ENCODE measurements at places on chromosomes 7 and 10.

DNA sequence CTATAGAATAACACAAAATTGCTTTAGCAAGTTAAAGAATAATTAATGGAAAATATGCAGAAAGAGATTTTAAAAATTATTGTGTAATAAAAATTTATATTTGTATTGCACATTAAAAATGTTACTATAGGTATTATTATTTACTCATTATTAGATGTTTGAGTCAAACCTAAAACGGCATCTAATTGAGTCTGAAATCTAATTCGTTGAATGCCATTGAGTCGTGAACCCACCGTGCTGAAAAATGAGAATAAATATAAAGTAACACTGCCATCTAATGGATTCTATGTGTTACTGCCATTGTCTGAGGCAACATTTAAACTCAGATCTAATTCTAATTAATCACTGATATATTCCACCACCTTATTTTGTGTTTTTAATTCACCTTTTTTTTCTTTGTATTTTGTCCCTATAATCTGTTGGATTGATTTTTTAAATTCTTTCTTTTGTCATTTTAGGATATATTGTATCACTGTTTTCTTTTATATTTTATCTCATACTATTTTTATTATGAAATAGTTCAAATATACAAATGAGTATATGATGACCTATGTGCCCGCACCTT is 62.2 kb downstream of the SAMD9 start:
- DNase-seq: no peak

GRCh38 chr10:103710490-103710889 is 144.9 kb downstream of the SH3PXD2A start:
- no peak for DNase-seq

DNA sequence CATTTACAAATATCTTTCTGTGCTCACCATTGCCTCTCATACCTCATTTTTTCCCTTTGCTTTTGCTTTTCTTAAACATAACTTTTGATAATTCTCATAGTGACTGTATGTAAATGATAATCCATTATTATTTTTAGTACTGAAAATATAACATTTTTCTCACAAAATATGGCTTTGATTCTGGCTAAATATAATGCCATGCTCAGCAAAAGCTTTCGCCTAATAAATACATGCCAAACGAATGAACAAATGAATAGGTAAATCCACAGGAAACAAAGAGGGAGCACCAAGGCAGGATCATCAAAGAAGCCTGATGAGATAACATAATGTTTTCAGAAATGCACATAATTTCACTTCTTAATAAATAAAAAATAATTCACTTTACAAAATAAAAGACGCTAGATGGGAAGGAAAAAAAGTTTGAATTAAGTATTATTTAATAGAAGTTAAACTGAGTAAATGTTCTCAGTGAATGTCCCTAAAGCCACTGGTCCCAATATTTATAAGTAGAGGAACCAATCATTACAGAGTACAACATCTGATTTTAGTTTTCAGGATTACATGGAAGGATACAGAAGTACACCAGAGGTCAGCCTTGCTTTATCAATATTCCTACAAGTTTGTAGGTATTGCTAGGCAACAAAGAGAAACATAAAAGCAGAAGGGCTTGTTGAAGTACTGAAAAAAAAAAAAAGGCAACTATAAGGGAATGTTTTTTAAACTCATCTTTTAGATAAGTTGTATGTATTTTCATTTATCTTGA is 52.3 kb downstream of the RNLS start:
- DNase-seq: no peak

DNA sequence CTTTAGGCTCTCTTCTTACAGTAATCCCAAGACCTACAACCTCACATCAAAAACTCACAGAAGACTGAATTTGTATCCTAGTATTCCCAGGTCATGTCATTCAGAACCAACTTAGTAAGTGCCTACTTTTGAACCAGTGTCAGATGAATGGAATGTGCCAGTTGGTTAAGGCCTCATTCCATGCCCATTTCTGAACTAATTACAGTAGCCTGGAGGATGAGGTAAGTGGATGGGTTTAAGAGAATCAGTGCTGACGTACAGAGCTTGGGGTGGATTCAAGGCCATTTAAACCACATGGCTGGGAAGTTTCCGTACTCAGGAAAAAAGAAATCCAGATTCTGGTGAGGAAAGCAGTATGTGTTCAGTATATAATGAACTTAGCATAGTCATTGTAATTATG is 21.9 kb upstream of the FOXP2 start:
- DNase-seq: no peak

- no peak for DNase-seq
These were observed 18.9 kb upstream of the DNAJC1 start for GRCh38 chr10:22022257-22023032.

DNA sequence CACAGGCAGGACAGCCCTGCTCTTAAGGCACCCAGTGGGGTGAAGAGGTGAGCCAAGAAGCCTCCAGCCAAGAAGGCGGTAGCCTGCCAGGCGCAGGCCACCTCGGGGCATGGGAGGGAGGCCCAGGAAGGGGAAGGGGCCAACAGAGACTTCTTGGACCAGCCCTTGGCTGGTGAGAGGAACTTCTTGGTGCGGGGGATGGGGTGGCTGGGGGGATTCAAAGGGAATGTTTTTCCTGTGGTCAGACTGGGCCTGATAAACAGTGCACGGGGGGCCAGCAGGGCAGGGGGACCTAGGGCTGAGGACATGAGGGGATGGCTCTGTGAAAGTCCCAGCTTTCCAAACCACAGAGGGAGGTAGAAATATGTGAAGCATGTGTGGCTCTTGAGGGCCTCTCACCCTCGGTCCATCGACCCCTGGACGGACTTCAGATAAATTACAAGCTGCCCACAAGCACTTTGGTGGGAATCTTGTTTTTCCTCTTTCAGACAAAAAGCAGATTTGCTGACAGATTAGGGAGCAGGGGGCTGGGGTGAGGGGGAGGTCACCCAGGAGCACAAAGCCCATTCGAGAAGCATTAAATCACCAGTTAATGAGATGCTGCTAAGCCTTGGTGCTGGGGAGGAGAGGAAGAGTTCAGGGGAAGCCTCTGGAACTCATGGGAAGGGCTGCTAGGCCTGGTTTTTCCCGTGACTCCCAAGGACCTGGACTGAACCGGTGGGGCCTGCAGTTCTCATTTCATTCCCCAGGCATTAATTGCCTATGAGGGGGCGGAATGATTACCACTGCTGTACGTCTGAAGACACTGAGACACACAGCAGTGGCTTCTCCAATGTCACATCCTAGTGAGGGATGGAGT is 11.3 kb downstream of the CRYGN start:
- DNase-seq: no peak

DNA sequence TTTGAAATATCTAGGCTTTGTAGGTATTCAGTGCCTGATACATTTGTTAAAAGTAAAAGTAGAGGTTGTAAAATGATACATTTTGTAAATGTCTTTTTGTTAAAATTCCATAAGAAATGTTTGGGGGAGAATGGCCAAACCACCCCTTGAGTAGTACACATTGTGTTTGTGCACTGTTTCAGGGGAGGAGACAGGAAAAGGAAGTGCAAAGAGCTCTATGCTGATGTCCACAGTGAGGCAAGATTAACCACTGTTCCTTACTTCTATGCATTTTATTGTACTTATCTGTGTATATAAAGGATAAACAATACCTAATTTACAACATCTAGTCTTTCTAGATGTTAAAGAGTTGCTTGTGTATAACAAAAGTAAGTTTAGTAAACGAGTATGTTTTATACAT is 7.4 kb upstream of the CYCS start:
- DNase-seq: no peak

- no peak for DNase-seq
These were observed 296.6 kb downstream of the HGF start for GRCh38 chr7:81473236-81473635.

DNA sequence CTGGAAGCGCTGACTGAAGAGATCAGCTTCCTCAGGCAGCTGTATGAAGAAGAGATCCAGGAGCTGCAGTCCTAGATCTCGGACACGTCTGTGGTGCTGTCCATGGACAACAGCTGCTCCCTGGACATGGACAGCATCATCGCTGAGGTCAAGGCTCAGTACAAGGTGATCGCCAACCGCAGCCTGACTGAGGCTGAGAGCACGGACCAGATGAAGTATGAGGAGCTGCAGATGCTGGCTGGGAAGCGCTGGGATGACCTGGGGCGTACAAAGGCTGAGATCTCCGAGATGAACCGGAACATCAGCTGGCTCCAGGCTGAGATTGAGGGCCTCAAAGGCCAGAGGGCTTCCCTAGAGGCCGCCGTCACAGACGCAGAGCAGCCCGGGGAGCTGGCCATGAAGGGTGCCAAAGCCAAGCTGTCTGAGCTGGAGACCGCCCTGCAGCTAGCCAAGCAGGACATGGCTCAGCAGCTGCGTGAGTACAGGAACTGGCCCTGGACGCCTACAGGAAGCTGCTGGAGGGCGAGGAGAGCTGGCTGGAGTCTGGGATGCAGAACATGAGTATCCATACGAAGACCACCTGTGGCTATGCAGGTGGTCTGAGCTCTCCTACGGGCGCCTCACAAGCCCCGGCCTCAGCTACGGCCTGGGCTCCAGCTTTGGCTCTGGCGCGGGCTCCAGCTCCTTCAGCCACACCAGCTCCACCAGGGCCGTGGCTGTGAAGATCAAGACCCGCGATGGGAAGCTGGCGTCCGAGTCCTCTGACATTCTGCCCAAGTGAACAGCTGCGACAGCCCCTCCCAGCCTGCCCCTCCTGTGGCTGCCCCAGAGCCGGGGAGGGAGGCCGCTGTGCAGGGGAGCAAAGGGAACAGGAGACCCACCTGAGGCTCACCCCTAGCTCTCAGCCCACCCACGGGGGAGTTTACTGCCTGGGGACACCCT is 24.9 kb upstream of the AMPH start:
- no peak for DNase-seq

- DNase-seq: no peak
These were observed 57.7 kb upstream of the ZNRF2 start for GRCh38 chr7:30226614-30227268.

GRCh38 chr7:121932768-121933167 is 59.8 kb downstream of the PTPRZ1 start:
- DNase-seq: no peak

DNA sequence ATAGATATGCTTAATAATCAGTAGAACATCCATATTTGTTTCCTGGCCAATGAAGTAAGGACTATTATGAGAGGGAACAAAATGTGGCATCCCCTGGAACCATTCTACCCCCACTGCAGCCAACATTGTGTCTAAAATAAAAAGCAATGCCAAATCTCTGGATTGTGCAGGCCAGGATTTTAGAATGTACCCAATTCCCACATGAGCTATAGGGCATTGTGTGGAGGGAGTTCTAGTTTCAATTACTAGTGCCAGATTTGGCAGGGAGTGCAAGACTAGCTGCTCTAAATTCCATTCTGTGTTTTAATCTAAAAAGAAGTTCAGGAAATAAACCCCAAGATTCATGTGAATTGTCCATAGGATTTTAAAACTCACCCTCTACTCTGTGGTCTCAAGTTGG is 112.3 kb downstream of the HGF start:
- no peak for DNase-seq

GRCh38 chr7:76282344-76283253 is 19.9 kb upstream of the HSPB1 start:
- no peak for DNase-seq

GRCh38 chr10:97361537-97361901 is 27.0 kb upstream of the FRAT2 start:
- no peak for DNase-seq

DNA sequence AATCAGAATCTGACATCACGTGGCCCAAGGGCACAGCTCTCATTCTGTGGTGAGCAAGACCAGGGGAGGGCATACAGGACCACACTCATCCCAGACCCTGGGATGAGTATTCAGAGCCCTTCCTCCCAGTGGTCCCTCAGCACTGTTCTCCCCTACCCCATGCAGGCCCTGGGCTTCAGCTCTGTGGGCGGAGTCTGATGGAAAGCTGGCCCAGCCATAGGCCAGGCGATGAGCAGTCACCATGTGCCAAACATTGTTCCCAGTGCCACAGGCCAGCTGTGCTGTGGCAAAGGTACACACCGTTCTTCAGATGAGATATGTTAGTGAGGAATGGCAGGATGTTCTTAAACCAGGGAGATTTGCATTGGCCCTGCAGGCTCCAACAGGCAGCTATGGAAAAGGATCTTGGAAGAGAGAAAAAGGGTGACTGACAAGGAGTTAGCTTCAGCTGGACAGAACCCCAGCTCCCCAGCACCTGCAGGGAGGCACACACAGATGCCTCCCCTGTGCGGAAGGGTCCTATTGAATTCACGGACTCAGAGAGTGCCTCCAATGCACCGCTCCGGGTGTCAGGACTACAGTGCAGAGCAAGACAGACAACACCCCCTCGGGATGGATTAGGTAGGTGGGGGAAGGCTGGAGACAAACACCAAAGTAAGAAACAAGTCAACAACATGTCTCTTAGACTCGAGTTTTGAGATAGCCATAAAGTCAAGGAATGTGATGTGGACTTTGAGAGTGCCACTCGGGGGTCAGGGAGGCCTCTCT is 596.0 kb upstream of the MGMT start:
- no peak for DNase-seq

GRCh38 chr10:29609696-29610095 is 25.1 kb downstream of the SVIL start:
- DNase-seq: no peak

DNA sequence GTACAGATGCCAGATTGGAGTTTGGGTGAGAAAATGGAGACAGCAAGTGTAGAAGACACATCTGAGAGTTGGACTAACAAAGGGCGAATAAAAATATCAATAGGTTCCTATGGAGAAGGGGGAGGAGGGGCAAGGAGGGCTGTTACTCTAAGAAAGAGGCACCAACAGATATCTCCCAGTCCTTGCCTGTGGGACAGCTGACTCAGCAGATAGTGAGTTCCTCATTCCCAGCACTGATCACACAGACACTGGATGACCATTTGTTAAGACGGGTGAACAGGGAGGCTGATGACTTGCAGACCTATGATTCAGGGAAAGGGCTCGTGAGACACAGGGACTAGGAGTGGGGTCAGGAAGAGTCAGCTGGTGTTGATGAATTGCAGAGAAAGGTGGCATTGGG is 5.7 kb upstream of the PRR15 start:
- DNase-seq: no peak

GRCh38 chr10:15661574-15661973 is 58.1 kb downstream of the ITGA8 start:
- DNase-seq: no peak

DNA sequence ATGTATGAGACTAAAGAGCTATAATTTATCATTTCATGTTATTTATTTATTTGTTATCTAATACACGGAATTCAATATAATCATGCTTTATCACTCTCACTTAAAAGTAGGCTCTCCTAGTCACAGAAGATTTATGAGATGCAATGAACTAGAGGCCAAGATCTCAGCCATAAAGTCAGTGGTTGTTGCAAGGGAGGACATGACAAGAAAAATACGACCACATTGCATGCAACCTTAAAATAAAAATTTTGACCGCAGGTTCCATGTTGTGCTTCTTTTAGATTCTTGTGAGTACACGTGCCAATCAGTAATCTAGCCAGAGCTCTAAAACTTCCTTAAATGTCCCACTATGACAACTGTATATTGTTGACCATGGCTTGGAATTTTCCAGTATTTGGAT is 75.9 kb upstream of the SP8 start:
- no peak for DNase-seq

GRCh38 chr10:19169041-19169440 is 120.4 kb downstream of the MALRD1 start:
- DNase-seq: no peak

GRCh38 chr10:50511492-50512213 is 112.1 kb downstream of the SGMS1 start:
- DNase-seq: no peak
